ENCODE measurements at places on chromosomes 1 and 21.

- DNase-seq: no peak
These were observed 14.4 kb downstream of the SH3GLB1 start for GRCh38 chr1:86718786-86719185.

DNA sequence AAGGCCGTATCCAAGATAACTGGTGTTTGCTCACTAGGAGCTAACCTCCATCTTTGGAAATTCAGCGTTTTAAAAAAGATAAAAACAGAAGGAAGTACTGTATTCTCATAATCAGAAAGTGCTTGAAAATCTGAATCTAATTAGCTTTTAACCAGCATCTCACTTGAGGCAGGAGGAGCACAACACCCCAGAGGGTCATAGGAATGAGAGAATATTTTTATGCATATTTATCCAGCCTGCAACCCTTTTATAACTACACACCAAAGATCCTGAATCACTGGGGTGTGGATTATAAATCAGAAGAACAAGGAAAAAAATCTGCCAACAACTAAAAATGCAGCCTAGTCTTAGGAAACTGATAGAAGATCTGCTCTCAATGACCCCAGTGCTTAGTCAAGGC, 68.0 kb upstream of the PTCH2 start:
- no peak for DNase-seq

DNA sequence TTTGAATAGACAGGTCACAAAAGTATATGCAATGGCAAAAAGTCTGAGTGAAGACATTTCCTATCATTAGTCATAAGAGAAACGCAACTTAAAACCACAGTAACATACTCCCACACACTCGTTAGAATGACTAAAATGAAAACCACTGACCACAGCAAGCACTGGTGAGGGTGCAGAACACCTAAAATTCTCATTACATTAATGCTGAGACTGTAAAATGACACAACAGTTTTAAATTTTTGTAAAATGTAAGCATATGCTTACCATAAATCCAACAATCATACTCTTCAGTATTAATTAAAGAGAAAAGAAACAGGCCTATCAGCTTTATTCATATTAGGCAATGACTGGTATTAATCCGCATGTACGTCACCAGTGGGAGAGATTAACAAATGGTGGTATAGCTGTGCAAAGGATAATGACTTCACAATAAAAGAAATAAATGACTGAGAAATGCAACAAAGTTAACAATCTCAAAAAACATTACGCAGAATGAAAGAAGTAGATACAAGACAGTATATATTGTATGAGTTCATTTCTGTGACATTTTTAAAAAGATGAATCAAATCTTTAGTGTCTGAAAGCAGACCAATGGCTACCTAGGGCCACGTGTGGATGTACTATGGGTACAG, 253.5 kb downstream of the AKT3 start:
- DNase-seq: no peak

GRCh38 chr1:21335088-21335691, 44.9 kb upstream of the ECE1 start:
- no peak for DNase-seq

DNA sequence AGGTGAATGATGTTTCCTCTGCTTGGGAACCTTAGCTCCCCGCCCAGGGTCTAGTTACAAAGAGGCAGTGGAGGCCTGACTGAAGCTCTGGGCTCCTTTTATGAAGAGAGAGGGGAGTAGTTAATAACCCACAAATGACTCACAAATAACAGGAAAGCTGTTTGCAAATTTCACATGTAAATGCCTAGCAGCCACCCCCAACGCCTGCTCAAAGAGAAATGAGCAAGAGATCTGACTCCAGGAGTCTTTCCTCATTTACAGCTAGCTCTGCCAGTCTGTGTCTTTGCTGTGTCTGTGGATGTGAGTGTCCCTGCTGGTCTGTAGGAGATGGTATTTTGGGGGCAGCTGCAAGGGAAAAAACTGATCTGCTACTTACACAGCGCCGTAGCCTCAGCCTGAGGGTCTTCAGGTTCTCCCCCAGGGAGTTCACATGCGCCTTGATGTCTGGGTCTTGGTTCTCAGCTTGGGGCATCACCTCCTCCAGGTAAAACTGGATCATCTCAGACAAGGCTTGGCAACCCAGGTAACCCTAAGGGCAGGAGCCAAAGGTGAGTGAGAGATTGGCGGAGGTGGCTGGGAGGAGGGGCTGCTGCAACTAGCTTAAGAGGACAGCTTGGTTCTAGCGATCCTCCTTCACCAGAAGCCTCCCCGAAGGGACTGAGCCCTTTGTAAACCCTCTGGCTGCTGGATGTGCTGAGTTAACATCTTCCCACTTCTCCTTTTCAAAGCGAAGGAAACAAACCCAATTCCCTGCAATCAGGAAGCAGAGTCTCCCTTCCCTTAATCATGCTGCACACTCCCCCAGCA, at the start of gene IL19:
Gene IL19 (plus strand): TSS at position 243 of the 807 bp plus-strand sequence. CDS start 65,890 bp downstream, outside the sequence.
- DNase-seq: no peak

DNA sequence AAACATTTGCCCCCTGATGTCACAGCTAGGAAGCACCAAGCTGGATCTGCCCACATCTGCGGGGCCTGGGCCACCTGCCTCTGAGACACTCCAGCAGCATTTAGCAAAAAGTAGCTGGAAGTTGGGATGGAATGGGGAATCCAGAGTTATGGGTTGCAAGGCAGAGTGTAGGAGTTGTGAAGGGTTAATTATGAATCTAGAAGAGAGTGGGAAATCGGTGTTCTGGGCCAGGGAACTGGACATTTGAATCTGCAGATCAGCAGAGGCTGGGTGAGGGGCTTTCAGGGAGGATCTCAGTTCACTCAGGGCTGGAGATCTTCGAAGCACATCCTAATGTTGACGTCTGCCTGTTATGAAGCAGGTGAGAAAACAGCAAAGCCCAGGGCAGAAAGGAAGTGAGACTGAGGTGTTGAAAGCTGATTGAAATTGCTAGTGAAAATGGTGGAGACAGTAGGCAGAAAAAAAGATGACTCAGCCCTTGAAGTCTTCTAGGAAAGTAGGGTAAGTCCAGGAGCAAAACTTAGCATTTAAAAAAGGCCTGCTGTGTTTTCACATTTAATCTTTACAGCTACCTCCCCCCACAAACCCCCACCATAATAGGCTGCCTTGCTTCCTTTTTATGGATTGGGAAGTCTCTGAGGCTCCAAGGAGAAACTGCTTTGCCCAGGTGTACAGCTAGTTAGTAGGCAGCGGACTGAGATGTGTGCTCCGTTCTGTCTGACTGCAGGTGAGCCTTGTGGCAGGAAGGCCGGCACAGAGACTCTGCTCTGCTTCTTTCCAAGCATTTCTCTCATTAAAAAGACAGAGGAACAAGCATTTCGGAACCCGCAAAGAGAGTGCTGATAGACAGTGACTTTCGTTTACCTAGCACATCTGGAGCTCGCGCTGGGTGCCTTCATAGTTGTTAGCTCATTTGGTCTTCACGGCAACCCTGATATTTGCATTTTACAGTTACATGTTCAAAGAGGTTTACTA, 7.2 kb downstream of the VANGL1 start:
- DNase-seq: no peak

- no peak for DNase-seq
These were observed 75.5 kb upstream of the RAB3GAP2 start for GRCh38 chr1:220347654-220348175.

- no peak for DNase-seq
These were observed 1135.2 kb downstream of the AMY1C start for GRCh38 chr1:104884939-104885338.

GRCh38 chr1:3062616-3063378, 6.2 kb upstream of the PRDM16 start:
- no peak for DNase-seq

DNA sequence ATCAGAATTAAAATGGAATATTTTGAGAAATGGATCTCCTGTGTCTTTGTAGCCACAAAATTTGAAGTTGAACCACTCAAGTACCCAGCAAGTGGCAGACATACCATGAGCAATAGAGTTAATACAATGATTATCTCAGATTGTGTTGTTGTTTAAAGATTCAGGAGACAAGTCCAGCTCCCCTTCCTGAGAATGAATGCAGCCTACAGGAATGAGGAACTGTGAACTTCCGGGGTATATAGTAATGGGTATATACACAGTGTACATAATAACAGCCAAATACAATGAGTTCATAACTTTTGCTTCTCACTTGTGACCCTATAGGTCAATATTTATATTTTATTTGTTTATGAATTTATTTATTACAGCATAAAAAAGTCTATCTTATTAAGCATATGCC, 445.0 kb downstream of the SETD4 start:
- no peak for DNase-seq

DNA sequence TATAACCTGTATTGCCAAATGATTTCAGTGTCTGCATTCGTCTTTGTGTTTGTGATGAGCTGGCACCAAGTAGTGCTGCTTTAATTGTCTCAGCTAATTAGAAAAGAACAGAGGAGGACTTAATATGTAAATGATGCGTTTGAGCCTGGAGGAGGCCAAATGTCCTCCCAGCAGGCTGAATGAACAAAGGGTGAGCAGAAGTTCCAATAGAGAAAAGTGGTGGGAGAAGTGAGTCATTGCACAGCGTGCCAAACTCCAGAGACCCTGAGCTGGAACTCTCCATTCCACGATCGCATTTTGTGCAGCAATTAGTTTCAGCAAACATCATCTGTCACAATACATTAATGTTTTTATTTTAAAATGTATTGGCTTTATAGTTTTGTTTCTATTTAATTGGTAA, 17.9 kb downstream of the ETV3L start:
- no peak for DNase-seq

DNA sequence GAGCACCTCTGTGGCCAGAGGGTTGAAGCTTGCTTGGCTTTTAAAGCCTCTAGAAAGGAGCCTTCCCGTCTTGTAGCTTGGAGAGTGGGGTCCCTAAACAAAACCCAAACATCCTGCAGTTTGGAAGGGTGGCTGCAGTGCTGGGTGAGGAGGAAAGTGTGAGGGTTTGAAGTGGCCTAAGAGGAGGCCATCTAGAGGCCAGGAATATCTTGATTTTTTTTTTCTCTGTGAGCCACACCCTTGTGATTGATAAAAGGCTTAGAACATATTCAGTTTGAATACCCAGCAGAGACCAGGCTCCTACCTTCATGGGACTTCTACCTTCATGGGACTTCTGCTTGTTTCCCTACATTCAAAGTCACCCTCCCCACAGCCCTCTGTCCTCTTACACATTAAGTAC, 37.3 kb upstream of the PIGV start:
- no peak for DNase-seq

DNA sequence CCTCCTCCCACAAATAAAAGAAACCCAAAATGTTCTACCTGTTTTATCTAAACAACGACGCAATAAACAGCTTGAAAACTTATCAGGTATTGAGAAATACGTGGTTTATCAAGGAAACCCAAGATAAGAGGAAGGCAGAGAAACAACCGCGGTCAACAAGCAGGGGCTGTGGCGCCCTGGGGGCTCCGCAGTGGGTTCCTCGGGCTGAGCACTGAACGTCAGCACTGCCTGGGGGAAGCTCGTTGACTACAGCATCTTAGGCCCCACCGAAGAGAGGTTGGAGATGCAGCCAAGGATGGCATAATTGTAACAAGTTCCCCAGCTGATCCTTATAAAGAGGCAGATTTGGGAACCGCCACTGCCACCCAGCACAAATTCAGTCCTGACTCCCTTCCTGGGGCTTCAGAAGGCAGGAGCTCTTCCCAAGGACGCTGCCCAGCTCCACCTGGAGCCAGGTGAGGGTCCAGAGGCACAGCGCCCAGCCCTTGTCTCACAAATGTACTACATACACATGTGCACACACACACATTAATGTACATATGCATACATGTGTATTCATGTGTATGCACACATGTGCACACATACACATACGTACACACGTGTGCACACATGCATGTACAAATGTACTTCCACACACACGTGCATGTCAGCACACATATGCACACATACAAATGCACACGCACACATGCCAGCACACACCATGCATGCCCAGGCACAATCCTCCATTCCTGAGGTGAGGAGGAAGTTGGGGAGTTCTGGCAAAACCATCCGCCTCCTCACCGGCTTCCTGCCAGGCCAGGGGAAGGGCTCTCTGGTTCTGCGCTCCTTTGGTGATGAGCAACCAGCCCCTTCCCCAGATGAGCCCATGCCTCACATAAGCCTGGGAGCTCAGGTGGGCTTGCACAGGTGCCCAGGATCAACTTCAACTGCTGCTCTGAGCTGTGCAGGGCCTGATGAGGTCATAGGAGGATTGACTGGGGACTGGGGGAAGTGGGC, 251.1 kb downstream of the NPHP4 start:
- no peak for DNase-seq

GRCh38 chr1:200207711-200208126, 180.2 kb downstream of the NR5A2 start:
- DNase-seq: no peak

DNA sequence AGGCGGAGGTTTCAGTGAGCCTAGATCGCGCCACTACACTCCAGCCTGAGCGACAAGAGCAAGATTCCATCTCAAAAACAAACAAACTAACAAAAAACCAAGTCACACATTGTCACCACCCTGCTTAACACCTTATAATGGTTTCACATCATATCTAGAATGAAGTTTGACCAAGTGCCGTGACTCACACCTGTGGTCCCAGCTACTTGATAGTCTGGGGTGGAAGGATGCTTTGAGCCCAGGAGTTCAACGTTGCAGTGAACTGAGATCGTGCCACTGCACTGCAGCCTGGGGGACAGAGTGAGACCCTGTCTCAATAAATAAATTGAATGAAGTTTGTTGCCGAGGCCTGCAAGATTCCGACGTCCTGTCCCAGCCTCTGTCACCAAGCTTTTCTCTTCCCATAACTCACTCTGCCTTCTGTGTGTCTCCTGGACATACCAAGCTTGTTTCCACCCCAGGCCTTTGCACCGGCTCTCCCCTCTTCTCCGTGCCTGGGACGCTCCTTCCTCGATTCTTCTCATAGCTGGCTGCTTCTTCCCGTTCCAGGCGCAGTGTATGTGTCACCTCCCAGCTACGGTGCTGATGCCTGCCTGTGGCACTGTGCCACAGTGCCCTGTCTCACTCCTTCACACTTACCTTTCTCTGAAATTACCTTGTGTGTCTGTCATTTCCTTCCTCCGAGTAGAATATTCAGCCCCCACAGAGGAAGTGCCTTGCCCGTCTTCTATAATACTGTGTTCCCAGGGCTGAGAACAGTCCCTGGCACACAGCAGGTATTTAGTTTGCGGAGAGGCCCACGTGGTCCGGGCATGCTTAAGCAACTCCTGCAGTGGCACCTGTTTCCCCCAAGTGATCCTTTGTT, 3.8 kb upstream of the SELENON start:
- peak; percentile 28 for DNase-seq

- DNase-seq: no peak
These were observed 848 bp downstream of the CTTNBP2NL start for GRCh38 chr1:112396653-112397471.

- no peak for DNase-seq
These were observed 255.9 kb downstream of the NFIA start for GRCh38 chr1:61337981-61338848.

DNA sequence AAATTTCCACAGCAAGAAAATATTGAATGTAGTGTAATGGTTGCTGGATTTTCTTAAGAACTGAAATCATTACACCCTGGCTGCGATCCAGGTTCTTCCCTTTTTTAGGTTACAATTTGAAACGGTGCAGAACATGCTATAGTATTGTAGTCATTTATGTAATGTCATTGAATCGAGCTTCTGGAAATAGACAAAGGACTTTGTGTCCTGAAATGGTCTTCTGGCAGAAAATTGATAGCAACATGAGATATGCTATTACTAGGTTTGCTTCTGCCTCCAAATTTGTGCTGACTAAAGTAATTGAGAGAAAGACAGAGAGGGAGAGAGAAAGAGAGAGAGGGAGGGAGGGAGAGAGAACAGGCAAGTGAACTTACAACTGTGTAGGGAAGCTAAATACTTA, 146.2 kb upstream of the NFIA start:
- no peak for DNase-seq

All from activated gamma-delta T cell treated with Interleukin-2 at 50 U/mL for 16 hours (primary cell).